ENCODE measurements at places on chromosomes 7 and 10.
A peak's percentile ranks its signal among the peaks of the same experiment; 100 is the strongest.

DNA sequence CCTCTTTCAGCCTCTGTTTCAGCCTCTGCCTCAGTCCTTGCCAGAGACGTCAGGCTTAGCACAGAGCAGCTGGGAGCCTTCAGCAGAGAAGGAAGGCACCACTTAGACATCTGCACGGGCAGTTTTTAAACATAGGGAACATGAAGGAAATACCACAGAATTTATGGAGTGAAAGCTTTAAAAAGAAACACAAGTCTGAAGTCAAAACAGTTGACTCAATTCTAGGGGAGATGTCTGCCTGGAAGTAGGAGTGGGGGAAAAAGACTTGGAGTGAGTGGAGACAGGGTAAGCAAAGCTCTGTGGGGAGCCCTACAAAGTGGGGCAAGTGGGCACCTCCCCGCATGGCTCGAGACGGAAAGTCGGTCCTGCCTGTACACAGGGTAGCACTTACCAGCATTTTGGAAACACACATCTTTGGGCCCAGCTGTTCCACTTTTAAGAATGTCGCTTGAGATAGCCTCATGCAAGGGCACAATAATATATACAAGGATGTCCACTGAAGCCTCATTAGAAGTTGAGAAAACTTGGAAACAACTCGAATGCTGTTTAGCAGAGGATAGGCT, 5.0 kb upstream of the TBXAS1 start:
- no peak for DNase-seq

- peak; percentile 88 for DNase-seq
These were observed 598 bp upstream of the ZEB1 start for GRCh38 chr10:31318382-31318853.

GRCh38 chr10:124652701-124653100, 91.5 kb downstream of the FAM53B start:
- DNase-seq: no peak

DNA sequence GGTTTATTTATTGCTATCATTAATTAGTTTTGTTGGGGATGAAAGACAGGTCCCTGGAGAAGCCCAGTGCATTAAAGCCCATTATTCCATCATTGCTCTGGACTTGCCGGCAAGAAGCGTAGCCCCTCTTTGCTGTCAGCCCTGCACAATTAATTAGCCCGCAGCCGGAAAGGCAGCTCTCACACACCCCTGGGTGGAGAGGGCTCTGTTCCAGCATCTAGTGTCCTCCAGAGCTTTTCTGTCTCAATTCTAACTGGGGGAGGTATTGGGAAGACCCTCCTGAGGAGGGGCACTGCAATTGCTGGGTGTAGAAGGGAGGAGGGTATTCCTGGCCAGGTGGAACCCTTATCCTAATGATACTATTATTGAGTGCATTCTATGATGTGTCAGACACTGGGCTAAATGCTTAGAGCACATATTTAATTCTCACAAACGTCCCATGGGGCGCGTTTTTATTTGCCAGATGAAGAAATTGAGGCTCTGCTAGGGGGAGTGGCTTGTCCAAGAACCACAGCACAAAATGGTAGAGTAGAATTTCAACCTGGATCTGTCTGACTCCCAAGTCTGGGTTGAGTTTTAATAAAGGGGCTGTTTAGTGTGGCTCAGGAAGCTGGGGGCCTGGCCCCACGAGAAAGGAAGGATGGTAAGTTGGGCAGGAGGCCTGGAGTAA, 148.1 kb upstream of the PCBD1 start:
- no peak for DNase-seq

- no peak for DNase-seq
These were observed 196.8 kb upstream of the POT1 start for GRCh38 chr7:125126376-125126775.

- no peak for DNase-seq
These were observed 48.6 kb downstream of the HIP1 start for GRCh38 chr7:75690121-75690523.

DNA sequence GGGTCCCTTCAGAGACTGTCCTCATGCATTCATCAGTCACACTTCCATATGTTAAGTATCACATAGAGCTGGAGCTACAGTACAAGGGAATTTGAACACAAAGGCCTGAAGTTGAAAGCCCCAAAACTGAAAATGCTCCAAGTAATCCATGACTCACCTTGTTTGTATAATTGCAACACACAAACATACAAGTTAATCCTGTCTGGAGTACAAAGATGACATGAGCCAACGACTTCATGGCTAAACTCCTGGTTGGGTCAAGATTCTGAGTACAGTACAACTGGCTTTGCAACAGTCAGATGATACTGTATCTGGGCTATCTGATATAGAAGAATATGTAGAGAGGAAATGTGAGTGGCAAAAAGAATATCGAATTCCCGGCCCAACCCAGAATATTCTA, 73.1 kb upstream of the AASS start:
- no peak for DNase-seq

DNA sequence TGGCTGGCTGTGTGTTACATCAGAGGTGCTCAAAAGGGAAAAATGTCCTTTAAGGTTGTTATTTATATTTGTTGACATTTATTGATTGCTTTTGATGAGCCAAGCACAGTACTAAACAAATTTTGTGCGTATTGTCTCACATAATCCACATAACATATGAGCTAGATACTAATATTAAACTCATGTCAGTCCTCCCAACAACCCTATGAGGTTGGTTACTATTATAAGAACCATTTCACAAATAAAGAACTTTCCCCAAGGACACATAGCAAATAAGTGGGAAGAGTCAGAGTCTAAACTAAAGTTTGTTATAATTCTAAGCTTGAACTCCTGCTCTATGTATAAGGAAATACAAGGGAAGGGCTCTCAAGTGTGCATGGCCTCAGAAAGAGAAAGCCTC, 35.6 kb upstream of the OTUD1 start:
- DNase-seq: no peak

DNA sequence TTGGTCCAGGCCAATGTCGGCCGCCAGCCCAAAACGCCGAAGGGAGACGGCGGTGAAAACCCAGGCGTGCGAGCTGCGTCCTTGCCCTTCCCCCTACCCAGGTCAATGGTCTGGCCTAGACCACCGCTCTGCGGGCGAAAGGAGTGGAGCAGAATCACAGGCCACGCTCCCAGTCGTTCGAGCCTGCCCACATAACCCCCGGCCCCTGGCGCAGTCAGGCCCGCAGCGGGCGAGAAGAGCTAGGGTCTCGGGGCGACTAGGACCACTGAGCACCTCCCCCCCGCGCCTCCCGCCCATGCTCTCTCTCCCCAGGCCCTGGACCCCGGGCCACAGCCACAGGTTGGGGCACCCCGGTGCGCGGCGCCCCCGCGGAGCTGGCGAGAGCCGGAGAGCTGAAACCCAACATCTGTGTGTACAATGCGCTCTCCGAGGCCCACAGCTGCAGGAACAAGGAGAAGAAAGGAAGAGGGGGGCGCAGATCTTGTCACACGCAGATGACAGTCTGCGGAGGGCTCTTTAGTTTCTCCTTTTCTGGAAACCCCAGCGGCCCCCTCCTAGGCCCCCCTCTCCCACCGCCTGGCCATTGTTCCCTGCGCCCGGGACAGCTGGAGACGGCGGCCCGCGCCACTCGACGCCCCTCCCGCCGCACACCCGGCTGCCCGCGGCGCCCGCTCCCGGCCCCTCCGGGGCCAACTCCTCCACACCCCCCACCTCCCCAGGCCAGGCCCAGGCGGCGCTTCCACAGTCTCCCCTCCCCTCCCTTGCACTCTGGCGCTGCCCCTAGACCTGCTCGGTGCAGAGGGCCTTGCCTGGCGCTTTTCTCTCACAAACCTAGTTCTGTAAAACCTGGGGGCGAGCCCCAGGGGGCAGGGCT, 355.0 kb downstream of the DNAJB6 start:
- DNase-seq: no peak

DNA sequence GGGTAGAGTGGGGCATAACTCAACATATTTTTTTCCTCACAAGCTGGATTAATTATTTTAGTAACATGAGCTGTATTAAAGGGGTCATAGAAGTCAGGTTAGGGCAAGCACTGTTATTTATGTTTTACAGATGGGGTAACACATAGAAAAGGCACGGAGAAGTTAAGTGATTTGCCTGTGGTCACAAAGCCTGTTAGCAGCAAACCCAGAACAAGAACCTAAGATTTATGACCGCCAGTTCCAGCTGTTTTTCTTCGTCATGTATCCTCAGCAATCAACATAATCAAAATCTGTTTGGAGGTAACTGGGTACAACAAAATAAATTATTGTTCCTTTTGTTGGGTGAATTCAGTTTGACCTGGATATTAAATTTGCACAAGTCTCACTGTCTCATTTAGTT, 57.2 kb upstream of the BET1 start:
- DNase-seq: no peak

GRCh38 chr10:114571316-114571999, 86.6 kb downstream of the ABLIM1 start:
- DNase-seq: no peak

DNA sequence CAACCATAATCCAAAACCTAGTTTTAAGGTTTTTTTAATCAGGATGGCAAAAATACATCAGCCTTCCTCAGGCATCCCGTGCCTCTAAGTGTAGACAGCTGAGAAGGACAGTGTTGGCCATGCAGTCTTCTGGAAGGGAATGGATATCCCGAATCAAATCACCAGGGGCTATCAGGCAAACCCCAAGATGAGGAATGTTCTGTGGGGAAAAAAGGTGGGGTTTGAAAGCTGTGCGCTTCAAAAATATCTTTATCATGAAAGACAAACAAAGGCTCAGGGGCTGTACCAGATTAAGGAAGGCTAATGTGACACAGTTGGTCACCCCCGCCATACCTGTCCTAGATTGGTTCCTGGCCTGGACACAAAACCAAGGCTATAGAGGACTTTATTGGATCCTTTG, 5.4 kb downstream of the TMEM273 start:
- no peak for DNase-seq

DNA sequence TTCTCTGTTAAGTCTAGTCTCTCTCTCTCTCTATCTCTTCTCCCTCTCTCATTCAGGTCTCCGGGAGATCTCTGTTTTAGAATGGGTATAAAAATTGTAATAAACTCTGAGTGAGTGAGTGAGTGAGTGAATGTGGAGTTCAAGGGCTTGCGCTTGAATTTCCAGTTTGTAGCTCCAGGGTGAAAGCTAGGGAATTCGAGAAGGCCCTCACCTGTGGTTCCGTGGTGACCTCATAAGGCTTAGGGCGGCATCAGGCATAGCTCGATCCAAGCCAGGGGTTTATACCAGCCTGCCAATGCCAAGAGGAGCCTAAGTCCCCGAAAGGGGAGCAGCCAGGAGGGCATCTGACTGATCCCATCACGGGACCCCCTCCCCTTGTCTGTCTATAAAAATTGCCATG, 456 bp downstream of the AKR1B15 start:
- no peak for DNase-seq

DNA sequence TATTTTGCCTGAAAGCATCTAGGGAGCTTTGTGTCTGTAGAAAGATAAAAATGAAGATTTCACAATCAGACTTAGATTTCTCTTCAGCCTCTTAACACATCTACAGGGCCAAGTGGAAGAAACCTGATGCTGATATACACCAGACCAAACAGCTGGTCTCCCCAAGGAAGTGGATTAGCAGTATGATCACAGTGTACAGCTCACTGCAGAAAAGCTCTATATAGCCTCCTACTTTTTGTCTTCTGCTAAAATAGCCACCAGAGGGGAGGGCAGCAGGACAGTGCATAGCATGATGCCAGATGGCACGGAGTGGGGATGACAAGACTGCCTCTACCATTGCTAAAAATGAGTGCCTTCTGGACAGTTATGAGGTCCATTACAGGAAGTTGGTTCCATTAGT, 16.0 kb downstream of the FAM13C start:
- DNase-seq: no peak

- no peak for DNase-seq
These were observed 761.5 kb upstream of the C7orf33 start for GRCh38 chr7:147829016-147829415.

- no peak for DNase-seq
These were observed 228.8 kb downstream of the EXOC4 start for GRCh38 chr7:133481676-133482075.

GRCh38 chr7:20157456-20157855, 59.7 kb downstream of the MACC1 start:
- no peak for DNase-seq

- DNase-seq: no peak
These were observed 147.2 kb upstream of the PRR15 start for GRCh38 chr7:29416276-29416937.

DNA sequence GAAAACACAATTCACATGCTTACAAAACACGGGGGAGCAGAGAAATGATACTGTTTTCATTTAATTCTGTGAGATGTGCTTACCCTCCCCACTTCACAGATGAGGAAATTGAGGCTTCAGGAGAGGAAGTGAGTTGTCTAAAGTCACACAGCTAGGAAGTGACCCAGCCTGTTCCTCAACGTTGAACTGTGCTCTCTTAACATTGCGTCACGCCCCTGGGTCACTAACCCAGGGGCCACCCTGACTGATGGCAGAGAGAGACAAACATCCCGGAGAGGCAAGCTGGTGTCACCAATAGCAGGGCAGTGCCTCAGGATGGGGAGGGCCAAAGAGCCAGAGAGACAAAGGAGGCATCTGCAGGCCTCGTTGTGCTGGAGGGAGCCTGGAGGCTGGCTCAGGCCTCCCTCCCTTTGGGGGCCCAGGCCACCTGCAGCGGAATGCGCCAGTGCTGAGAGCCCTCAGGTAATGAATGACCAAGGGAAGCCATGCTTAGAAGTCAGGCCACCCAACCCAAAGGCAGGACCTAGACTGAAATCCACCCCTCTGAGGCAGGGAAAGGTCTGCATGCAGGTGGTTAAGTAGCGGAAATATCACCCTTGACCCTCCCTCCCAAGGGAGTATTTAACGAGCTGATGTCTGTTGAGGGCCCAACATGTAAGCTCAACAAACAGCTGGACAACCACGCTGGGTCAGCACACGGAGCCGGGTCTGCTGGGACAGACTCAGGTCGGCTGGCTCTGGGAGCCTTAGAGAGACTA, 81.3 kb downstream of the C10orf105 start:
- DNase-seq: no peak

- DNase-seq: no peak
These were observed 606.0 kb upstream of the GALNT17 start for GRCh38 chr7:70525991-70526390.

Data from activated naive CD4-positive, alpha-beta T cell treated with anti-CD3 and anti-CD28 coated beads for 36 hours (primary cell).